ENCODE measurements at places on chromosomes 2 and 18.
A peak's percentile ranks its signal among the peaks of the same experiment; 100 is the strongest.

DNA sequence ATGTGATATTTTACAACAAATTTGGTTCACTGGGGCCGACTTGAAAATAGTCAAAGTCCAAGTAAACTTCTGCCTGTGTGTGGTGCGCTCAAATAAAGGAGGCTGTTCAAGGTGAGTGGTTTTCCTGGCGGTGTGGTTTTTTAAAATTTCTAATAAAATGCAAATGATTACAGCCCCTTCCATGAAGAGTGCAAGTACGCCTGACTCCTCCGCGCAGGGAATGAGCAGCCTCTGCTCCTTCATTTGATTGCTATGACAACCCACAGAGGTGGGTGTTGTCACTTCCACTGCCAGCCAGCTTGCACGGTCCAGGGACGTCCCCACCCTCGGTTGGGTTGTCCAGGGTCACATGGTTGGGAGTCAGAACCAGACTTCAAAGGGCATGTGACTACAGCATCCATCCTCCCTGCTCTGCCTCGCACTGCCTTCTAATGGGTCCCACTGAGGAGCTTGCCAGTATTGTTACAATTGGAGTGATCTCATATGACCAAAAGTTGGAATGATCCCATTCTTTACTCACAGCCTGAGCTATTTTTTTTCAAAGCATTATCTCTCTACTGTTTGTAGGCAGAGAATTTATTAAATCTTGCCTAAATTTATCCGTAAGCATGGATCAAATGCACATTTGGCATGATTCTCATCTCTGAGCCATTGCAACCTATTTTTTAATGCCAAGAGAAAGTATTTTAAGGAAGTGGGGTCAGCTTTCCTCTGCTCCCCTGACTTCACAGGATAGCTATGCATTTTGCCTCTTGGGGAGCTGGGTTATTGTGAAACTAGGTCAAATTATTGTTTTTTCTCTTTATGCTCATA is 121.3 kb downstream of the AGAP1 start:
- peak; percentile 57 for DNase-seq

DNA sequence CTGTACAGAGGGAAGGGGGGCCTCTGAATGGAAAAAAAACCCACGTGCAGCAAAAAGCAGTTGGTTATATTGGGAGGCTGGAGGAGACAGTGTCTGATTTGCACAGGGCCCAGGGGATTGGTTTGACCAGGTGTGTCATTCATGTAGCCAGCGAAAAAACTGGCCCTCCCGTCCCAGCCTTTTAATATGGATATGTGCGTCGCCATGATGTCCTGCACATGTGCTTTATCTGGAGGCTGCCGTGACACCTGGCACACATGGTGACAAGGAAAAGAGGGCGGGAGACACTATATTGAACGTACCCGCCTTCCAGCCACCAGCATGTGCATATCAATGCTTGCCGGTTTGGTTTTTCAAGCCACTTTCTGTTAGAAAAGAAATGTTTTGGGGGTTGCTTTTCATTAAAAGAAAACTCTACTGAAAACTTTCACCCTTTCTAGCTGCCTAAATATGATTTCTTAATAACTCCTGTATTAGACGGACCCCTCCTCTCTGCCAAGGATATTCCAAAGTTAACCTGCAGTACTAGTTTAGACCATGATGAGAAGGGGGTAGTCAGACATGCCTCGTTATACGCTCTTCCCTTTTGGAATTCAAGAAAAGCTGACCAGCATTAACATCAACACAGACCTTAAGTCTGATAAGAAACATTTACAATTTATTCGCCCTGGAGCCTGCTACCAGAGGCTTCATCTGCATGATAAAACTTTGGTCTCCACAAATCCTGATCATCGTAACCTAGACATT is 16.2 kb downstream of the SLC25A52 start:
- DNase-seq = no peak

- no peak for DNase-seq
Observed at GRCh38 chr2:144545787-144546186, 25.9 kb upstream of the ZEB2 start.

DNA sequence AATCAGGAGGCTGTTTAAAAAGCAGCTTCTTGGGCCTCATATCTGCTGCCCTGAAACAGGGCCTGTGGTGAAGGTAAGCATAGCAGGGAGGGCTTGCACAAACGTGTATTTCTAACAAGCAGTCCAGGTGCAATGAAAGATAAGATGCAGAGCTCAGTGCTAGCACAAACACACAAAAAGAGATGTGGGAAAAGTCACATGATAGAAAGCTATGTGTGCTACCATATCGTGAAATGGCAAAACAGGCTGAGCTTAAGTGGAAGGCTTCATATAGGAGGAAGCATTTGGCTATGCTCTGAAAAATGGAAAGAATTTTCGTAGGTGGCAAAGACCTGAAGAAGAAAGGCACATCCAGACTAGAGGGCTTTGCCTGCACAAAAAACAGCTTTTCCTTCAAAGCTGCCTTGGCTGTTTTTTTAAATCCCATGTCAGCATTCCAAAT is 10.2 kb downstream of the RSAD2 start:
- no peak for DNase-seq

- DNase-seq = no peak
Observed at GRCh38 chr18:49597157-49597931, 35.5 kb downstream of the LIPG start.

DNA sequence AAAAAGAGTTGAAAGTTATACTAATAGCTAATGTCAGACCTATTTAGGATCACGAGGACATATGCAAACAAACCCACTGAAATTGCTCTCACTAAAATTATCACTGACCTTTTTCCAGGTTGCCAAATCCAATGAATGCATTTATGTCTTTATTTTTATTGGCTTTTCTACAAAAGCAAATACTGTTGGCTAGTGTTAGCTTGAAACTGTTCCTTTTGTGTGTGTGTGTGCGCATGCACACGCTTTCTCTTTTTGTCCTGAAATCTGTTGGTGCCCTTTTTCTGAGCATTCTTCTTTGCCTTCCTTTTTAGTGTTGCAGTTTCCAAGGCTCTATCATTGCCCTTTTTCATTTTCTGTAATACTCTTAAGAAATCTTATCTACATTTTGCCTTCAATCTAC is 1269.2 kb downstream of the LRP1B start:
- DNase-seq = no peak

DNA sequence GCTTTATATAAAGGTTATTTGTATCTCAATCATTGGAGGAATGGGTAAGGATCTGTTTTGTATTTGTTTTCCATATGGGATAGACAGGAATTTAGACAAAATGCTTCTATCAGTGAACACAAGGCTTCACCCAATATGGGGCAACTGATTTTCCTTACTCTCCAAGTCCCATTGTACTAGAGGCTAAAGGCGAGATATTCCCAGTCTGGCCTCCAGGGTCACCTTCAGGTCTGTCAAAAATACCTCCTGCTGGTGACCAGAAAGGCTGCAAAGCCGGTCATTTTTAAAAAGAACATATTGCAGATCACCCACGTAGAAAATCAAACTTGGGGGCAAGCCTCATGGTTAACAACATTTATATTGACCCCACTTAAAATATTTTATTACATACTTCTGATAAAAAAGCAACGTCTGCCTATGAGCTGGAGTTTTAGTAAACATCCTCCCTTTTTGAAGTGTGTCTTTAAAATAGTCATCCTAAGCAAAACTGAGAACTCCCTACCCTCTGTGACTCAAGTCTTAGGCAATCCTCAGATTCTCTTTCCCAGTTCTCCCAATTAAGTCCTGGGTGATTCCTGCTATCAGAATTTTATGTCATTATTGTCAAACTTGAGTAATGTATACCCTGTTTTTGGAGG is 276.6 kb downstream of the MREG start:
- DNase-seq = peak; percentile 43

GRCh38 chr18:36312806-36313395 is 15.4 kb downstream of the FHOD3 start:
- peak; percentile 13 for DNase-seq

DNA sequence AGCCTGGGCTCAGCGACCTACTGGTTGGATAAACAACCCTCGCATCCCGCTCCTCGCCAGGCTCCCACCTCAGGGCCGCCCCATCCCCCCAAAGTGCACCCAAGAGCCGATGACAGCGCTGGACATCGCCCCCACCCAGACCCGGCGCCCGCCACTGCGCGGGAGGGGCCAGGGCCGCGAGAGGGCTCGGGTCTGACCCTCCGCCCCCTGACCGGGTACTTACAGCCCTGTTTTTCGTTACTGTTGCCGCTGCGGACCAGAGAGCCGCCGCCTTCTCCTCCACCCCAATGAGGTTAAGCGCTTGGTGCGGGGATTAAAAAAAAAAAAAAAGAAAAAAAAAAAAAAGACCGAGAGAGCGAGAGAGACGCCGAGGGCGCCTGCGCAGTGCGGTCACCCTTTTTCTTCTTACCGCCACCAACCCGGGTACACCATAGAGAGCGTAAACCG is at the start of gene CLASP1:
TSS of gene CLASP1 (minus strand) at position 314 of the 447 bp plus-strand sequence. CDS start 43,567 bp downstream, outside the sequence.
- DNase-seq = no peak

DNA sequence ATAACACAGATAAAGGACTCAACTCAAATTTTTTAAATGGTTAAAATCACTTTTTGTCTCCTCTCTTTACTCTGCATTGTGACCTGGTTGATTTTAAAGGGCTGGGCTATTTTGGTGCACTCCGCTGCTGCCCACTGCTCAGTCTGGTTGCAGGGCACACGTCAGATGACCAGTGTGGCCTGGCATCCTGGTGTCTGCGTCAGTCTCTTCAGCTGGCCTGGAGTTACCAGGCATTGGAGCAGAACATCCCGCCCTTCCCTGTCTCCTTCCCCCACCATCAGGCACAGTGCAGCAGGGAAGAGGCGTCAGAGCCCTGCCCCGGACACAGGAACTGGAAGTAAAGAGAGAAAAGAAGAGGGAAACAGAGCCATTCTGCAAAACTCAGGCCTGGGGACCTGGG is 8.9 kb downstream of the C1QL2 start:
- no peak for DNase-seq

DNA sequence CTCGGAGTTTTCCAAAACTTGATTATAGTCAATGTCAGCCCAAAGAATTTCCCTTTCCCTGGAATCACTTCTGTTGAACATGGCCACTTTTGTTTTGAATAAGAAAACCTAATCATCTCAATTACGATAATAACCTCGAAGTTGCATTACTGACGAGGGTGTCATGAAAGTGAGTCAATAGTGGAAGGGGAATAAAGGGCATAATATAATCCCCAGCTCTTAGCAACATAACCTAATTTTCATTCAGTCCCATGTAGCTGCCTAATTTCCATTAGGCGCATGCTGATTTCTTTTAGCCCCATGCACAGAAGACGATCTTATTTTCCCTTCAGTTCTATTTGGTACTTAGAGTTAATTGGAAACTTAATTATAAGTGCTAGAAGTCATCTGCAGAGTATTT is 51.1 kb upstream of the RAPH1 start:
- no peak for DNase-seq

DNA sequence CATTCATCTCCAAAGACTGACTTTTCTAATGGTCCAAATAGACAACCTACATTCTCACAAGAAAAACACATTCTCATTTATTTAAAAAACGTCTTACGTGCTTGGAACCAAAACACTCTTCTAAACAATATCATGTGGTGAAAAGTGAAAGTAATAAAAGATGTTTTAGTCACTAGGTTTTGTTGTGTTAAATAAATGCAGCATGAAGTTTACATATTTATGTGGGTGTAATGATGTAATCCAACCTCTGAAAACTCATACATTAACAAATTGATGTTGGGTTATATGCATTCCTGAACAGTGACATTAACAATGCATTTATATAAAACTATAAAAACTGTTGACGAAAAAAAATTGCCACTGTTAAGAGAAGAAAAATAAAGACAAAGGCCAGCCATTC is 55.1 kb upstream of the ACVR2A start:
- DNase-seq = no peak

DNA sequence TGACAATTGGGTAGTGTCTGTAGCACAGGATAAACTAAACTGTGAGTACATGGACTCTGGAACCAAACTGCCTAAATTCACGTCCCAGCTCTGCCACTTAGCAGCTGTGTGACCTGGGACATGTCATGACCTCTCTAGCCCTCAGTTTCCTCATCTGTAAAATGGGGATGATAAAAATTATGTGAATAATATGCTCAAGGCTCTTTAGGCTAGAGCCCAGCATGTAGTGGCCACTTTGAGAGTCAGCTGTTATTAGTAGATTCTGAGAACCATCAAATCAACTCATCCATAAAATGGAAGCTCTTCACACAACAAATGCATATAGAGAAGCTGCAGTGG is 87.7 kb downstream of the INPP5D start:
- no peak for DNase-seq

DNA sequence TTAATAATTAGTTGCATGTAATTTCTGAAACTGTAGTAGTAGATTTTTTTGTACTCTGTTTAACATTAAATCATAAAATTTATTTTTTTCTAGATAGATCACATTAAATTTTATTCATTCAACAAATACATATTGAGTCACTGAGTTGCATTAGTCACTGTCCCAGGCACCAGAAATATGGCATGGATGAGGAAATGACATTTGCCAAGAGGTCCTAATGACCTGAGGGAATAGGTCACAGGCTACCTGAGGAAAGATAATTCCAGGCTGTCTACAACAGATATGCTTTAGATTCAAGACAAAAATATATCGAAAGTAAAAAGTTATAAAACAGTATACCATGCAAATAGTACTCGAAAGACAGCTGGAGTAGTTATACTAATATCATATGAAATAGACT is 852.4 kb upstream of the ACVR2A start:
- no peak for DNase-seq

DNA sequence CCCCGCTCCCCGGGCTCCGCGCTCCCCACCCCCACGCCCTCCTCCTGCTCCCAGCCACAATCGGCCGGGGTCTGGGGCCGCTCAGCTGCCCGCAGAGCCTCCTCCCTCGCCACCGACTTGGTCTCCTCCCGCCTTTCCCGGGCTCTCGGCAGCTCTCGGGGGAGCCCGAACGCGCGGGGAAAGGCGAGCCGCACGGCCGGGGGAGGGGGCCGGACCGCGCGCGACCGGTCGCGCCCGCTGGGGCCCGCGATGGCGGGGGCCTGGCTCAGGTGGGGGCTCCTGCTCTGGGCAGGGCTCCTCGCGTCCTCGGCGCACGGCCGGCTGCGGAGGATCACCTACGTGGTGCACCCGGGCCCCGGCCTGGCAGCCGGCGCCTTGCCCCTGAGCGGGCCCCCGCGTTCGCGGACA is 327 bp downstream of the LTBP1 start:
- DNase-seq = peak; percentile 33

DNA sequence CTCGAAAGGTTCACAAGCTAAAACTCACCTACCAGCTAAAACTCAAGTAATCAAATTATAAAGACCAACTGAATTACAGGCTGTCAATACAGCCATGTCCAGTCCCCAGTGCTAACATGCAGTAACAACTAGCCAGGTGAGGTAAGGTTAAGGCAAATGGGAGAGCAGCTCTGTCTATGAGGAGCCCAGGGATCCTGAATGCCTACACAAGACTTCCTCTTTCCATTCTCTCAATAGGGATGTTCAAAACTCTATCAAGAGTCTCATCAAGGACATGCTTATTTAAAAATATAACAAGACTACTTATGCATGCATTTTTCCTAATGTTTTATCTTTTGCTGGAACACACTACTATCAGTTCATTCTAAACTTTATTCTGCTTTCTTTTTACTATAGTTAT is 20.4 kb downstream of the REV1 start:
- DNase-seq = no peak

GRCh38 chr2:179250848-179251504 is 13.7 kb downstream of the SESTD1 start:
- DNase-seq = no peak

GRCh38 chr2:46803911-46804670 is 111.5 kb downstream of the MCFD2 start:
- DNase-seq = no peak

GRCh38 chr18:1090758-1091157 is 186.1 kb downstream of the ADCYAP1 start:
- DNase-seq = no peak

- DNase-seq = peak; percentile 76
Observed at GRCh38 chr18:76875390-76876325, 53.3 kb downstream of the ZNF236 start.

GRCh38 chr2:47682216-47682749 is 100.7 kb upstream of the MSH6 start:
- DNase-seq = peak; percentile 19
